ENCODE measurements at places on chromosomes 5 and 9.

- DNase-seq = no peak
Observed at GRCh38 chr9:69056191-69056815, 20.8 kb downstream of the FXN start.

DNA sequence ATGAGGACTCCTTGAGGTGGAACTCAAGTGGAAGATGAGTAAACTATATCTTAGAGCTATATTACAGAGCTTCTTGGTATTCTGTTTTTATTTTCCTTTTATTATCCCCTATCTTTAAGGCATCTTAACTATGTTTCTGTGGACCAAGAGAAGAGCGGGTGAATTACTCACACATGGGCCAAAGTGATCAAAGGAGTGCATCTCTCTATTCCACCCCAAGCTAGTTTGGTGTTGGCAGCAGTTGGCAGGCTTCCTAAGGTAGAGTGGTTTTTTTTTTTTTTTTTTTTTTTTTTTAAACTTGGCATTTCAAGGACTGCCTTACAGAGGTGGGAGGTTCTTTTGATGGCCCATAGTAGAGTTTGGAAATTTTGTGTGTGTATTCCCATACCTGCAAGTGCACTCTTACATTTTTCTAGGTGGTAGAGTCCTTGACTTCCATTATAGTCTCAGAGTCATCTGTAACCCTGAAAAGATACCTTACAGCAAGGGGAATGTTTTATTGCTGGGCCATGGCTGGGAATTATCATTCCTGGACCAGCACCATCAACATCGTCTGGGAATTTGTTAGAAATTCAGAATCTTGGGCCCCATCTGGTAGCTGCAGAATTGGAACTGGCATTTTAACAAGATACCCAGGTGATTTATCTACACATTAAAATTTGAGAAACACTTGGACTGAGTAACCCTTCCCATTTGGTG lies 51.0 kb downstream of the ARHGAP26 start:
- no peak for DNase-seq

DNA sequence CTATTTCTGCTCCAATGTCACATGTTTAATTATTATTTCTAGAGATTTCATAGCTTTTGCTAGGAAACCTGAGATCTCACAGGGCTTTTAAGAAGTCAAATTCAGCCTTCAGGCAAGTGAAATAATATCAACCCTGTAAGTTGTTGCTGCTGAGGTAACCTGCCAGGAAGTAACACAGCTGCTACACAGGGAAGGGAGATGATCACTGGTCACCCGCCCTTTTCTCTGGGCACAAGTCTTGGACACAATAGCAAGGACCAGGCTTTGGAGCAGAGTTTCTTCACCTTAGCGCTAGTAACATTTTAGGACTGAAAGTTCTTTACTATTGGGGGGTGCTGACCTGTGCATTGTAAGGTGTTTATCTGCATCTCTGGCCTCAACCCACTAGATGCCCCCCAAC lies 50.1 kb downstream of the PTTG1 start:
- no peak for DNase-seq

GRCh38 chr9:100064872-100065581 lies 33.8 kb downstream of the ERP44 start:
- no peak for DNase-seq

DNA sequence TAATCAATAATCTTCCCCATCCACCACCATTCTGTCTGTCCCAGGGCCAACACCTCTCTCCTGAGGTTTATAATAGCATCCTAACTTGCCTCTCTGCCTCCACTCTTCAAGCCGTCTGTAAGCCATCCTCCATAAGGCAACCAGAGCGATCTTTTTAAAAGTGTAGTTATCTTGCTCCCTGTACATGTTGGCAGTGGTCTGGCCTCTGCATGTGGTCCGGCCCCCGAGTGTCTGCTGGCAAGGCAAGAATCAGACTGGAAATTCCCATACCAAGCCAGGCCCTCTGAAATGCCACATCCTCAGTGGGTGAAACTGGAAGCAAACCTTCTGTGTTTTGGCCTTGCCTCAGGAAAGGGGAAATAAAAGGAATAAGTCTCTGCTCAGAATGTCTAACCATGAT lies 17.0 kb downstream of the TTLL11 start:
- DNase-seq = no peak

GRCh38 chr9:29319736-29320513 lies 1746.6 kb upstream of the C9orf72 start:
- DNase-seq = no peak

Measured in GM23338 (cell line).